ENCODE measurements at places on chromosomes 11 and 22.

DNA sequence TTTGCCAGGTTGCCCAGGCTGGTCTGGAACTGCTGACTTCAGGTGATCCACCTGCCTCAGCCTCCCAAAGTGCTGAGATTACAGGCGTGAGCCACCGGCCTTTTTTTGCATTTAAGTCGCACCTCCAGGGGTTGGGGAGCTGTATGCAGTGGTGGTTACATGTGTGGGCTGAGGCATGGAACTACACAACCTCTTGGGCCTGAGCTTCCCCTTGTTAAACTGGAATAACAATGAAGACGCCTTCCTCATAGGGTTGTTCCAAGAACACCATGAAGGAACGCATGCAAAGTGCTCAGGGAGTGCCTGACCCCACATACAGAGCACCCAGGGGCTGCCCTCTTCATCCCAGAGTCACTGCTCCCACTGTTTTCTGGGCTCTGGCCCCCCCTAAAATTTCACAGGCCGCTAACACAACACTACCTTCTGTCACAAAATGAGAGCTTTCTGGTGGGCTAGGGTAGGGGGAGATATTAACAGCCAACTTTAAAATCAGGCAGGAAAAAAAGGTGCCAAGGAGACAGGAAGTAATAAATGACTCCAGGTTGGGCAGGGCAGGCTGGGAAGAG is 1.3 kb upstream of the FAM118A start:
- no peak for DNase-seq

DNA sequence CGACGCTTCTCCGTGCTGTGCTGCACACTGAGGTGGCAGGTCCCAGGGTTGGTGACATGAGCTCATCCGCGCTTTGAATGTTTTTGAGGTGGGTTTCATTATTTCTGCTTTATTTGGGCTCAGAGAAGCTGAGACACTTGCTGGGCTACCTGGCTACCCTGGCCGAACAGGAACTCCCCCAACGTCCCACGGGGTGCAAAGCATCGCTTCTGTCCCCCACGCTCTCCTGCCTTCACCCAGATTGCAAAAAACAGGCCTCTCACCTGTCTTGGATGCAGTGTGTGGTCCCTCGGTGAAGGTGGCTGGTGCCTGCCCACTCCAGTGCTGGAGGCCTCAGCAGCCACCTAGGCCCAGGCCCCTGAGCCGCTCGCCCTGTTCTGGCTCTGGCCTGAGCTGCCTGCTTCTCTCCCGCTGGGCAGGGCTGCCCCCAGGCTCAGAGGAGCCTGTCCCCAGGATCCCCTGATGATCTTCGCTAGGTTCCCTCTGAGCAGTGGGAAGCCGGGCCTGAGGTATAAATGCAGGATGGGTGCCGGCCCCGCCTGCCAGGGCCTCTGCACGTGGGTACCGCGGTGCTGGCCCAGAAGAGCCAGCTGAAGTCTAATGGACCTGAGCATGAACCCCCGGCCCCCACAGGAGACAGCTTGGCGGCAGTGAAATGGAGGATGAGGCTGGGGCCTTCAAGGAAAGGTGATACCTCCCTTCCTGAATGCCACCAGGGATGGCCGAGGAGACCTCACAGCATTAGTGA is 15.8 kb upstream of the MRGPRD start:
- DNase-seq, result no peak

GRCh38 chr11:65274735-65275682 is 13.2 kb downstream of the POLA2 start:
- no peak for DNase-seq

GRCh38 chr11:123590296-123590912 is 64.0 kb downstream of the SCN3B start:
- DNase-seq, result no peak

- no peak for DNase-seq
Observed at GRCh38 chr11:11444027-11444803, 91.2 kb upstream of the CSNK2A3 start.

DNA sequence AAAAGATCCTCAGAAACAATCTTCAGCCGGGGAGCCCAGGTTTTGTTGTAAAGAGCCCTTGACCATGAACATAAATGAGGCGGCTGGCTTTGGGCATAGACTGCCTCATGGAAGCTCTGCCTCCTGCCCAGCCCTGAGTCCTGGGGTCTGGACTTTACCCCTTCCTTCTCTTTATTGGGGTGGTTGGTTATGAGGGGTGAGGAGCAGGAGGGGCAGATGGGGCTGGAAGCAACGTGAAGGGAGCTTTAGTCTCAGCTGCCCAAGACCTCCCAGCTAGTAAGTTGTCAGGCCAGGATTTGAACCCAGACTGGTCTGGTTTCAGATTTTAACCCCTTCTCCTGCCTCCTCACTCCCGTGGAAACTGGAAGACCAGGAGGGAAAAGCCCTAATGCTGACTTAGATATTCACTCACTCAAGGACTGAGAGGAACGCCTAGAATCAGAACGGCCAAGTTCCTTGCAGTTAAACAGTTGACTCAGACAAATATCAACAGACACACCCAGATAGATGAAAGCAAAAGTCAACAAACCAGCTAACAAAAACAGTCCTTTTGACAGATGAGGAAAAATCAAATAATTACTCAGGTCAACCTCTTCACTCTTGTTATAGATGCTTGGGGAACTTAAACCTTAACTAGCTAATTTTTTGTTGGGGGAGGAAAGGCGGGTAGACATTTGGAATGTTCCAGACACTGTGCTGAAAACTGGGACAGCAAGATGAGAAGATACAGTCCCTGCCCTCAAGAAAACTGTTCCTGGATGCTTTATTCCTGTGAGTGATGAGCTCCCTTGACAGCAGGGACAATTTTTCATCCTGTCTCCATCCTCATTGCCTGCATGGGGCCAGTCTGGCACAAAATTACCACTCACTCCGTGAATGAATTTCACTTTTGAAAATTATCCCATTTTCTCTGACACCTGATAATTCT is 20.8 kb upstream of the ARRB1 start:
- DNase-seq, result no peak

DNA sequence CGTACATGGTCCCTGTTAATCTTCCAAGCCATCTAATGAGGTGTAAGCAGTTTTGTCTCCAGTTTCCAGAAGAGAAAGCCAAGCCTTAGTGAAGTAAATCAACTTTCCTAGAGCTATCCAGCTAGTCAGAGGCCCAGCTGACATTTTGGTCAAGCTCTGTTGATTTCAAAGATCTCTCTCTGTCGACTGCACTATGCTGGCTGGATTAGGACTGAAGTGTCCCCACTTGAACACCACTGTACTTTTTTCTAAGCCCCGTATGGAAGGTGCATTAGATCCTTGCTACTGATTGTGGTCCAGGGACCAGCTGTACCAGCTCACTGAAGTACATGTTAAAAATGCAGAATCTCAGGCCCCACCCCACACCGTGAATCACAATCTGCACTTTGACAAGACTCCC is 176.5 kb upstream of the NAV2 start:
- DNase-seq, result no peak

GRCh38 chr11:57316017-57316416 is 8.7 kb downstream of the TNKS1BP1 start:
- DNase-seq, result no peak

- DNase-seq, result peak; percentile 52
Observed at GRCh38 chr22:41603873-41604332, 14.3 kb upstream of the PMM1 start.

DNA sequence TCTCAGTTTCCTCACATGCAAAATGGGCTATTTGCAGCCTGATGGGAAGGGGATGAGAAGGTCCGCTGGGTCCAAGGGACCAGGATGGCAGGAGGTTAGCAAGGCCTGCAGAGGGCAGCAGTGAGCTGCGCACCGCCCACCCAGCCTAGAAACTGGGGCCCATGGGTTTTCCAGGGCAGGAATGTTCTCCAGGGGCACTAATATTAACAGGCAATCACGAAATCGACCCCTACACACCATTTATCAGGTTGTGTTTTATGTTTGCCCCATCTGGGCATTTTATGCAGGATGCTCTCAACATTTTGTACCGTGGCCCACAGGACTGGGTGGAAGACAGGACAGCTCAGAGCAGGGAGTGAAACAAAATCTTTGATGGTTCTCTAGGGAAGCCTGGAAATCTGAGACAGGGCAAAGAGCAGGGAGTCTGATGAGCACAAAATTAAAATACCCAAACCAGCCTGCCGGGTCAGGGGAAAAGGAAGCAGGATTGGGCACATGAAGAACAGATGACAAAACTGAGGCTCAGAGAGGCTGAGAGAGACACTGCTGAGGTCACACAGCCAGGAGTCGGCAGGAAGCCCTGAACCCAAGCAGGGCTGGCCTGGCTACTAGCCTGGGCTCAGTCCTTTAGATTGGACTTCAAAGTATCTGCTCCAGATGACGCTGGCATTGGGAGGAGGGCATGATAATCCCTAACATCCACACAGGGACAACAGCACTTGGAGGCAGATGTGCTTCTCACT is 1.6 kb upstream of the BCR start:
- DNase-seq, result peak; percentile 50

DNA sequence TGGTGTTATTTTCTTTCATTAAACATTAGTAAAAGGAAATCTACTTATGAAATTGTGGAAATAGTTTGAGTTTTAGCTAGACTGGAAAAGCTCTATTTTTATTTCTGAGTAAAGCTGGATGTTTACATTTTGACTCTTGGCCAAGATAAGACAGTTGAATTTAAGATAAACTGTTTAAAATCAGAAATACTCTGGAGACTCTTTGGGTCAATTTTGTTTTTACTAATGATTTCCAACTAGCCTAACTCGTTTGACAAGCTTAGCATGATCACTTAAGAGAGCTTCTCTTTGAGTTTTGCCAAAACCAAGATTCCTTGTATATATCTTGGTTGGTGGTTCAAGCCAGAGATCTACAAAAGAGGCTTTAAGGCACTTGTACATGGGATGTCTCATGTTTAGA is 724.8 kb upstream of the LUZP2 start:
- DNase-seq, result no peak

- no peak for DNase-seq
Observed at GRCh38 chr22:26941896-26942636, 284.7 kb downstream of the MIAT start.
